Activated gamma-delta T cell treated with anti-CD3 and anti-CD28 coated beads, Interleukin-2, amount 50 U/mL, for 16 hours (primary cell): ENCODE measurements at places on chromosomes 2 and 18.

GRCh38 chr2:232336241-232336736 is 42.3 kb upstream of the ALPP start:
- DNase-seq = no peak

DNA sequence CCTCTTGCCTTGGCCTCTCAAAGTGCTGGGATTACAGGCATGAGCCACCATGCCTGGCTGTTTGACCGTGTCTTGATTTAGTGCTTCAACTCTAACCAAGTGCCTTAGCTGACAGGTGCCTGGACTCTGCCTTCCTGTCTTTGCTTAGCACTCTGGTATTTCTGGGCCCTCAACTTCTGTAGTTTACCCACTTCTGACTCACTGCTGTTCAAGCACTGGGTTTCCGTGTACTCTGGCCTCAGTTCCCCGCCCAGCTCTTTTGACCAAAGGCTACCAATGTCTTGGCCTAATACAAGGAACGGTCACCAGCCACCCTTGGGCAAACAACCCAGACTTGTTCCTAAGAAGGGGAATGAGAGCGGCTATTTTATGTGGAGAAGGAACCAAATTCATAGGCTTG is 35.7 kb upstream of the CABLES1 start:
- DNase-seq = no peak

- DNase-seq = no peak
Measured at GRCh38 chr2:44188696-44189095, 20.0 kb downstream of the PPM1B start.

GRCh38 chr18:78981989-78982620 is 2.5 kb downstream of the SALL3 start:
- DNase-seq = no peak

DNA sequence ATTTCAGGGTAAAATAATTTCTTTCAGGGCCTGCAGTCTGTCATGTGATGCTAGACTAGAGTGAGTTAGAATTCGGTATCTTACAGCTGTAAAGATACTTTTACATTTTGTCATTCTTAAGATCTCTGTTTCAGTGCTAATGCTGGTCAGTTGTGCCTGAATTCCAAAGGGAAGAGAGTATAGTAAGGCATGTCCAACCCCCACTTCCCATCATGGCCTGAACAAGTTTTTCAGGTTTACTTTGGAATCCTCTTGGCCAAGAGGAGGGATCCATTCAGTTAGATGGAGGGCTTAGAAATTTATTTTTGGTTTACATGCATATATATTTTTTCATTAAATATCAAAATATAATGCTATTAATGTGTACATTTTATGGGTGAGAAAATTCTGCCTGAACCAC is 596.6 kb downstream of the XIRP2 start:
- DNase-seq = no peak

DNA sequence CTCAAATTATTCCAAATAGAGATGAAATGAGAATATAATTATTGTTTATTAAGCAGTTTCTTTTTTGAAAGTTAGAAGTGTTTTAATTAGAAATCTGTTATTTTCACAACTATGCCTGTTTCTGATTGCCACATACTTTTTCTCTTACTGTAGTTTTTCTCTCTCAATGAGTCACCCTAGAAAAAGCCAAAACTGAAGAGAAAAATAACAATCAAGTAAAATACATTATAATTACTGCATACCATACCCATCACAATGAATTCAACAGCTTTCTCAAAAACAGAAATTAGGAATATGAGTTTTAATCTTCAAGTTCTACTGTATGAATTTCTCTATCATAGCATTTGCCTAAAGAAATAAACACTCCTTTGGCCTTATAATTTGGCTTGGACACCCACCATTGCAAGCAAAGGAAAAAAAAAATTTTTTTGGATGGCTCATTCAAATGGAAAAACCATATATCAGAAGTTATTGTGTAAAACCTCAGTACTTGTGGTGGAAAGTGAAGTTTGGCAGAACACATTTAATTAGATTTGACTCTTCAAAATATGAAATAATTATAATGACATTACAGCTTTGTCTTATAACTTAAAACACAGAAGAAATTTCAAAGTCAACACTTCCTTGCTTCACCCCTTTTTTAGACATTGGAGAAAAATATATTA is 138.5 kb downstream of the DYM start:
- no peak for DNase-seq

GRCh38 chr18:46343456-46343855 is 239.3 kb downstream of the HAUS1 start:
- DNase-seq = no peak

GRCh38 chr2:49111456-49111855 is 42.9 kb downstream of the FSHR start:
- DNase-seq = no peak

- DNase-seq = no peak
Measured at GRCh38 chr2:118837621-118838020, 9.8 kb downstream of the EN1 start.

- no peak for DNase-seq
Measured at GRCh38 chr18:23578891-23579653, 7.2 kb downstream of the NPC1 start.

DNA sequence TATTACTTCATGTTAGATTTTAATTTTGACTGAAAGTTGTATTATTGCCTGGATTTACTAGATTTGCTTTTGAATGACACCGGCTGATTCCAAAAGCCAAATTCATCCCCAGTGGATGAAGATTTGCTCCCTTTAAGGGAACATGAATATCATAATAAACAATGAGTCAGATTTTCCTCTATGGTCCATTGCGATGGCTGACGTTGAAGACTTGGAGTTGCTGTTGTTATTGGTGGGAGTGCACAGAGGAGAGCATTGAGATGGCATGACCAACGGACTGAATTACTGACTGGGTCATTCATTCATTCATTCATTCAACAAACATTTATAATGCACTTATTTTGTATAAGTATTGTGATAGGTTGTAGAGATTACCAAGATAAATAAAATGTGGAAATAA is 33.4 kb upstream of the LYPD1 start:
- DNase-seq = no peak

DNA sequence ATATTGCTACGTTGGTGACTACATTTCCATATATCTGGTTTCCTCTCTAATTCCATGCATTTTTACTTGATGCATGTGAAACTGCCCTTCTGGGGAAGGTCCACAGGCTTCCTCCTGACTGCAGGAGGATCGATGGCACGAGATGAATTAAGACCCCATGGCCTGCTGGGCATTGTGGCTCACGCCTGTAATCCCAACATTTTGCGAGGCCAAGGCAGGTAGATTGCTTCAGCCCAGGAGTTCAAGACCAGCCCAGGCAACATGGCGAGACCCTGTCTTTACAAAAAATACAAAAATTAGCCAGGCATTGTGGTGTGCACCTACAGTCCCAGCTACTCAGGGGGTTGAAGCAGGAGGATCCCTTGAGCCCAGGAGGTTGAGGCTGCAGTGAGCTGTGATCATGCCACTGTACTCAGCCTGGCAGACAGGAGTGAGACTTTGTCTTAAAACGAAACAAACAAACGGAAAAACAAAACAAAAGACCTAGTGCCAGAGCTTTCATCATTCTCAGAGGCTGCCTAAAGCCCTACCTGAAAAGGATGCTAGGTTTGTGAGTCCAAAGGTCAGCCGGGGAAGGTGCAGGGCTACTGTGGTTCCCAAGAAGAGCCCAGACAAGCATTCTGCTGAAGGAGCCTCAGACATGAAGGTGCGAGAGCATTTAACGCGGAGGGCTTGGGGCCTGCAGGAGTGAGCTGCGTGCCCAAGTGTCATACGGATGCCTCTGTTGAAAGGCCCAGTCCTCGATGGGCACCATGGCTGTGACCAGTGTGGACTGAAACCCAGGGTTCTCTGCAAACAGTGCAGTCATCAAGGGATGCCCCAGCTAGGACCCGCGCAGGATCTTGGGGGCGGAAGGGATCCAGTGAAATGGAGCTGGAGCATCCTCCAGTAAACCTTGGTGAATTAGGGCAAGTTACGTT is 21.6 kb downstream of the GPR55 start:
- no peak for DNase-seq

DNA sequence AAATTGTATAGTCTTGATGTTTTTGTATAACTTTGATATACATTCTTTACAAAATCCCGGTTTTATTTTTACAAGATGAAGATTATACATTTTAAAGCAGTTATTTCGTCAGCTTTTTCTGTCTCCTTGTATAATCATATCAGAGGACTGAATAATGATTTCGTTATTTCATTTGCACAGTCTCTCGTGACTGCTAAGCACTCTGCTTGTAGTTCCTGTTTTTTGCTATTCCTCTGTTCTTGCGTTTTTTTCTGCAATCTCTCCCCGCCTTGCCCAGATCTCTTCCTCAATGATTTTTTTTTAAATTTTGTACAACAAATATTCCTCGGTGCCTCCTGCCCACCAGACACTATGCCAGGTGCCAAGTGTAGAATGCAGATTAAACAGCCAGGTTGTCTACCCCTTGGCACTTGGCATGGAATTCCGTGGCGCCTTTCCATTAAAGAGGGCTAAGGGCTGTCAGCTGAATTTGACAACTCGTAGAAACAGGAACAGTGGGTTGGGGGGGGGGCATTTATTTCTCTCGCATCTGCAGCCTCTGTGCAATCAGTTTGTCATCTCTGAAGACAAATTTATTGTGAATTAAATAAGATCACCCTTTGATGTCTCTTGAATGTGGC is 69.6 kb downstream of the KLHL29 start:
- no peak for DNase-seq

DNA sequence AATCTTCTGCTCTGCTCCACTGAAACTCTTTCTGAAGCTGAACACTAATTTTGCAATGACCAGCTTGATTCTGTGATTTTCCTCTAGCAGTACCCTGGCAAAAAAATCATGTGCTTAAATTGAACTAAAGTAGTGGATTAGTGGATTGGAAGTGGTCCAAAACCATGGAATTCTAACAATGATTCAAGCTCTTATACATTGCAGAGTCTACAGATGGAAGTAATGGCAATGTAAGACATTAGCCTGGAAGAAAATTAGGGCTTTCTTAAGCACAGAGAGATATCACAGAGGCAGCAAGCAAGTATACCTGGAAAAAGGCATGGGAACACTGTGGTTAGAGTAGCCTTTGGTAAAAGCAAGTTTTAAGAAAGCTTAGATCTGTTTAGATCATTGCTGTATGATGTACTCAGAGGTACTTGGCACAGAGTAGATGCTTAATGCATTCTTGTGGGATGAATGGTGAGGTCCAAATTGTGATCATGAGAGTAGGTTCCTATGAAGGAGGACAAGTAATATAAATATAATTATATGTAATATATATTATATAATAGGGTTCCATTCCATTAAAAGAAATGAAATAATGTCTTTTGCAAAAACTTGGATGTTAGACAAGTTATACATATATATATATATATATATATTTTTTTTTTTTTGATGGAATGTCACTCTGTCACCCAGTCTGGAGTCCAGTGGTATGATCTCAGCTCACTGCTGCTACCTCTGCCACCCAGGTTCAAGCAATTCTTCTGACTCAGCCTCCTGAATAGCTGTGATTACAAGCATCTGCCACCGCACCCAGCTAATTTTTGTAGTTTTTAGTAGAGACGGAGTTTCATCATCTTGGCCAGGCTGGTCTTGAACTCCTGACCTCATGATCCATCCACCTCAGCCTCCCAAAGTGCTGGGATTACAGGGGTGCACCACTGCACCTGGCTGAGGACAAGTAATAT is 172.2 kb upstream of the SCN7A start:
- no peak for DNase-seq

GRCh38 chr2:126676221-126677175 is 20.5 kb downstream of the GYPC start:
- no peak for DNase-seq

DNA sequence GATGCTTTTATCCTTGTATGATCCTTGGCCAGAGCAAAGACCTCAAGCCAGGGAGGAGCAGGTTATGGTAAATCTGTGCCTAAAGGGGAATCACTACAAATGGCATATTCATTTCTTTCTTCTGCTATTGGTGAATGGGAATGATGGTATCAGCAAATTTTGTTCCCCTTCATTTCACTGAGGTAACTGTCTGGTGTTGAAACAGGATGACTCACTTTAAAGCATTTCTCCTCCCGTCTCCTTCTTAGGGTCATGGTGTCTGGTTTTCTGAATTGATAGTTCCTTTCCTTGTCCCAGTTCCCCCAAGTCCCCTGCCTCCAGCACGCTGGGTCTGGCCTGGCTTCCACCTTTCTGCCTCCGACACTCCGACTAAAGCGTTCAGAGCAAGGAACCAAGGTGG is 109.2 kb downstream of the MREG start:
- DNase-seq = no peak

DNA sequence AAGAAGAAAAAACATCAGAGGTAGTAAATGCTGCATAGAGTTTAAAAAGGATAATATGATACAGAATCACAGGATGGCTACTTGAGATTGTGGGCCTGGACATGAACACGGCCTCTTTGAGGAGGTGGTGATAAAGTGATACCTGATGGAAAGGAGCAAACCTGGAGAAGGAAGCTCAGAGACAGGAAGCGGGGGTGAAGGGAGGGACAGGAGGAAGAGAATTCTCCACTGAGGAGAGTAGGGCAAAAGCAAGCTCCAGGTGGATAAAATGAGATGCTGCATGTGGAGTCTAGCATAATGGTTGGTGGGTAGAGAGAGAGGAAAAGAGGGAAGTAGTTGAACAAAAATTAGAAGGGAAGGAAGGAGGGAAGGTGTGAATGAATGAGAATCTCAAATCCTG is 77.0 kb upstream of the GALNT3 start:
- DNase-seq = no peak

DNA sequence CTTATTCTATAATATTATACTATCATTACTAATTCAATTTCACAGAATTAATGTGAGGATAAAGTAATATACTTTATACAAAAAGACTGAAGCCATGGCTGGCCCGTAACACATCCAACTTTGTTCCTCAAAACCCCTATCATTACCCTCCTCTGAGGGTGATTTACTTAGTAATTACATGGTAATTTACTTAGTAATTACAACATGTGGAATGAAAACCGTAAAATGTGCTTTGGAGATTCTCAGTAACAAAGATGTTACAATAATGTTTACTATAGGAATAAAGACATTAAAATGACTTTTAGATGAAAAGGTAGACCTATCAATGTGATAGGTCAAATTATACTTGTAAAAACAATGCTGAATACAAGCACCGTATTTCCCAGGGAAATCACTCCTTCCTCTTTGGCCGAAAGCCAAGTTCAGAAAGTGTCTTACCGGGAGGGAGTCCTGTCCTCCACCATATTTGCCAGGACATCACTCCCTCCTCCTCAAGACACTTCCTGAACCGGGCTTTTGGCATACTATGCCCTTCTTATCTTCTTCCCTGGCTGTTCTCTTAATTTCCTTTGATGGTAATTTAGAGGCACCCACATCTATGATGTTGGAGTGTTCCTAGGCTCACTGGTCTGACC is 1047.8 kb downstream of the SOCS6 start:
- no peak for DNase-seq

- DNase-seq = no peak
Measured at GRCh38 chr18:12933327-12933726, 14.5 kb upstream of the SEH1L start.

- no peak for DNase-seq
Measured at GRCh38 chr2:212227755-212228154, 310.8 kb downstream of the ERBB4 start.

DNA sequence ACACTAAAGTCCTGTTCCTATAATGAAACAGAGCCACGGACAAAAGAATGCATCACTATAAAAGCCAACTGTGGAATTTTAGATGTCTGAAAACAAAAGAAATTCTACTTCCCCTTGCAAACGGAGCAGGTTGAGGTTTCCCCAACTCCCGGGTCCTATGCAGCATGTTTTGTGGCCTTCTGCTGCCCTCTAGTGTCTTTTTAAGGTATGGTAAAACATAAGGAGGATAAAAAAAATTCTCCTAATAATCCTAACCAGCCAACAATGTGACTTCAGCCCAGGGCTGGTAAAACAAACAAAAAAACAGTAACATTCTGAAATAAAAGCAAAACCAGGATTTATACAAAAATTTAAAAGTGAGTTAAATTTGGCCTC is 539.5 kb downstream of the NRXN1 start:
- no peak for DNase-seq
